T-helper 1 cell (primary cell): ENCODE measurements at places on chromosomes 16 and 17.

DNA sequence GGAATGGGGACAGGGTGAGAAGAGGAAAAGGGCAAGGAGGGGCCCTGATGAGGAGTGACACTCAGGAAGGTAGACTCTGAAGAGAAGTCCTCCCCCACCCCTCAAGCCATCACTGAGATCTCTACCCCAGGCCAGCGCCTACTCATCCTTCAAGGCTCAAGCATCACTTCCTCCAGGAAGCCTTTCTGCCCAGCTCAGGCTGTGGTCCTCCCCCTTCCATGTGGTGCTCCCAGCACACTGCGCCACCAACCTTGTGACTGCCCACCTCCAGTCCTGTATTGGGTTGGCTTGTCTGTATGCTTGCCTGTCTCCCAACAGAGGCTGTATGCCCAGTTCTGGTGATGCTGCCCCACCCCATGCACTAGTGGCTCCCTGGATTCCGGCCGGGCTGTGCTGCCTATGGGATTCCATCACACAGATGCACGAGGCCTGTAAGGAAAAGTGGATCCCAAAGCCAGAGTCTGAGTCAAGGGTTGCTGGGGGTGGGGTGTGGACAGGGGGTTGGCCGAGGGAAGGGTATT, 19.8 kb upstream of the ZFP90 start:
- DNase-seq: no peak

GRCh38 chr17:34654276-34654880, 75.0 kb downstream of the TMEM132E start:
- DNase-seq: no peak

DNA sequence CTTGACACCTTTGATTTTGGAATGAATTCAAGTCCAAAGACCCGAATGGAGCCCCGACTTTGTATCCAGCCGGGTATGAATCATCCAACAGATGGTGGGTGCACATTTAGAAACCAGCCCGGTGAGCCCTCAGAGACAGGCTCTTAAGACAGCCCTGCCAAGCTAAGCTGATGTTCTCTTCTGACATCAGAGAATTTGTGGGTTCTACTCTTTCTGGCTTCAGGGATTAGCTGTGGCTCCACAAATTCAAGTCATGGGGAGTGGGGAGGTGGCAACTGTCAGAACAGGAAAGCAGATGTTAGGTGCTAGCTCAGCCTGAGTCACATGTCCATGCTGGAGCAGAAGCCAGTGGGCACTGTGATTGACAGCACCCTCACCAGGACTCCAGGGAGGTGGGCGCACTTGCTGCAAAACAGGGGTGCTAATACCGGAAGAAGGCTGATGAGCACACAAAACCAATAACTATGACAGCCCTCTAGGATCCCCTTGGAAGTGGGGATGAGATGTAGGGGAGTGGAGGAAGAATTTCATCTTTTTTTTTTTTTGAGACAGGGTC, 31.4 kb upstream of the XYLT2 start:
- no peak for DNase-seq

- DNase-seq: no peak
Observed at GRCh38 chr17:53633856-53634255, 188.9 kb upstream of the KIF2B start.

DNA sequence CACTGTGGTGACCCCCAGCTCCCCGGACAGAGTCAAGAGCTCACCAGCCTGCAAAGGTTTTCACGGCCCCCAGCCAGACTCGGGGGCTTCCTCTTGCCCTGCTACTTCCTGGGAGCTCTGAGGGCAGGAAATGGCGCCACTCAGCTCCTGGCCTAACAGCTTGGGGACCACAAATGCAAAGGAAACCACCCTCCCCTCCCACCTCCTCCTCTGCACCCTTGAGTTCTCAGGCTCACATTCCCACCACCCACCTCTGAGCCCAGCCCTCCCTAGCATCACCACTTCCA, 375 bp upstream of the SPN start:
- peak; percentile 27 for DNase-seq

DNA sequence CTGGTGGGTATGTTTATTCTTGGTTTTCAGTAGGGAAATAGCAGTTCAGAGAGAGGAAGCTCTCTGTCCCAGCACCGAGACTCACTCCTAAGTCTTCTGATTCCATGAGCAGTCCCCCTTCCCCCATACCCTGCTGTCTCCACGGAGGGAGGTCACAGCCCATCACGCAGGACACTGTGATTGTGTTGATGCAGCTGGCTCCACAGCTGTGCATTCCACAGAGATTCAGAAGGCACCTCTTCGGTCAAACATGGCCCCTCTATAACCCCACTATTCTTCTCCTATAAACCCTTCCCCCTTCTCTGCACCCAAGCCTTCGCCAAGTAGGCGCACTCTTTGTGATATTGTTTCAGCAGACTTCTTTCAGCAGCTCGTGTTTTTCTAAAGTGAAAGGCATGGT, 104.3 kb upstream of the HLF start:
- DNase-seq: no peak

DNA sequence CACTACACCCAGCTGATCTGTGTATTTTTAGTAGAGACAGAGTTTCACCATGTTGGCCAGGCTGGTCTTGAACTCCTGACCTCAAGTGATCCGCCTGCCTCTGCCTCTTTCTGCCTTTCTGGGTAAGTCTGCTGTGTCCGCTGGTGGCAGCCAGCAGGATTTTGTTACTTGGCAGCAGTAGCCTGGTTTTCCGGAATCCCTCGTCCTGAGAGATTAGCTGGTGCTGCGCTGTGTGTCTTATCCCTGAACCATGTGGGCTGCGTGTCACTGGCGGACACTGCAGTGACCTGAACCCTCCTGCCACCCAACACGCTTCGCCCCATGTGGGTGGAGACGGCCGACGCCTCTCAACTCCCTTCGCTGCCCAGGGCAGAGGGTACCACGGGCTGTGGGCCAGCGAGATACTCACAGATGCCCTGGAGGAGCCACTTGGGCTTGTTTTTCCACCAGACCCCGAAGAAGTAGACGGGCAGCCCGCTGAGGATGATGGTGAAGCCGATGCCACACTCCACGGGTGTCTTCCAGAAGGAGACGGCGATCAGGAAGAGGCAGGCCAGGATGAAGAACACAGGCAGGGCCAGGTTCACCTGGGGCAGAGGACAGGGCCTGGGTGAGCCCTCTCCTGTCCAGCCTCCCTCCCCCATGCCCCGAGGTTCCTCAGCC, 35.2 kb downstream of the SLC7A5 start:
- no peak for DNase-seq

- DNase-seq: peak; percentile 18
Observed at GRCh38 chr16:11328172-11329070, 16.8 kb upstream of the RMI2 start.

- no peak for DNase-seq
Observed at GRCh38 chr17:53093391-53093790, 729.3 kb upstream of the KIF2B start.

- no peak for DNase-seq
Observed at GRCh38 chr16:73058616-73059409, 10.9 kb upstream of the ZFHX3 start.

DNA sequence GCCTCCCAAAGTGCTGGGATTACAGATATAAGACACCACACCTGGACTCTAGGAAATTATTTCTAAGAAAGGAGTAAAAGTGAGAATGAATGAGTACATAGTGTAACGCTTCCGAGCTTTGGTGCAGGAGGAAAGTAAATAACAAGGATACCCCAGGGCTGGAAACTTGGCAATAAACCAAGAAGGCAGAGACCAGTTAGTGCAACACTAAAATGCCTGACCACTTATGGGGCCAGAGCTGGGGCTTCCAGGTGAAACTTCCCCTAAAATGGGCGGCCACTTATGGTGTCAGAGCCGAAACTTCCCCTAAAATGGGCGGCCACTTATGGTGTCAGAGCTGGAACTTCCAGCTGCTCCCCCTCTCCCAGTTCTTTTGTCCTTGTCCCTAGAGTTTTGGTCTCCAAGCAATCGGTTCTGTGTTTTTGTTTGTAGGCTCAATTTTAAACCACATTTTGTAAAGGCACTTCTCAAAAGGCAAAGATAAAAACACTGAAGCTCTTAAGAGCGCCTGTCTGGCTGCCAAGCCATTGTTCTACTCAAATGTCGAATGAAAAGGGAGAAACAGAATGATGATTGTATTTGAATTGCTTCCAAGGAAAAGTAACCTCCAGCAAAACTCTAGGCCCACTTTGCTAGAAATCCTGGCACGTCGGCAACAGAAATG, 63.9 kb downstream of the NXN start:
- DNase-seq: no peak

GRCh38 chr16:88202207-88202745, 180.5 kb upstream of the ZNF469 start:
- DNase-seq: no peak

- DNase-seq: no peak
Observed at GRCh38 chr16:67464565-67464964, 16.4 kb downstream of the ATP6V0D1 start.

GRCh38 chr16:47705266-47705665, 244.1 kb downstream of the PHKB start:
- DNase-seq: no peak

GRCh38 chr16:16102738-16103137, 120.6 kb downstream of the ABCC6 start:
- DNase-seq: no peak

DNA sequence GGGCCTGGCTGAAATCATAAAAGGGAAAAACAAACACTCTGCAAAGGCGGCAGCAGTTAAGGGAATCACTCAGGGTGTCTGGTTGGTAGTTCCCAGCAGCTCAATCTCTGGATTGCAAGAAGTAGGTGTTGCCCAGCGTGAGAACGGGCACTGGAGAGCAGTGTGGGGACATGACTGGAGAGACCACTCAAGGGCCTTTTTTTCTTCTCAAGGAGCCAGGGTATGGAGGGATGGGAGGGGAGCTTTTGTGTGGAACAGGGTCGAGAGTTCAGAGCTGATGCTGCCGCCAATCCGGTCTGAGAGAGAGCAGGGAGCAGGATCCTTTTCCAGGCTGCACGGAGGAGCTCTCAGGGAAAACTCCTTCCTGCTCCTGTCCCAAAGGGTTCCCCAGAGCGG, 15.2 kb downstream of the SCNN1B start:
- no peak for DNase-seq

DNA sequence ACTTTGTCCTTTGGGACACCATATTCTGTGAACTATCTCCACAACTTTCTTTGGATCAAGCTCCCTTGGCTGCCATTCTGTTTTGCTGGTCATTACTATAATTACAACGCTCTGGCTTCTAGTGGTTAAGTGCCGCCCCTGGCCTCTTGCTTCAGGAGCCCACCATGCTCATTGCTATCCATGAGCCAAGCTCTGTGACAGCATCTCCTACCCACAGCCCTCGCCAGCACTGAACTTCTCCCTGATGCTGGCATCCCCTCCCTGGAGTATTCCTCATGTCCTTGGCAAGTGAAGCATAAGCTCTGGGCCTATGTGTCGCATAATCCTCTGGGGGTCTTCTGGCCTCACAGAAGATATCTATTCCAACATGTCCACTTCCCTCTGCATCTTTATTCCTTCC, 60.6 kb upstream of the DHX40 start:
- no peak for DNase-seq

DNA sequence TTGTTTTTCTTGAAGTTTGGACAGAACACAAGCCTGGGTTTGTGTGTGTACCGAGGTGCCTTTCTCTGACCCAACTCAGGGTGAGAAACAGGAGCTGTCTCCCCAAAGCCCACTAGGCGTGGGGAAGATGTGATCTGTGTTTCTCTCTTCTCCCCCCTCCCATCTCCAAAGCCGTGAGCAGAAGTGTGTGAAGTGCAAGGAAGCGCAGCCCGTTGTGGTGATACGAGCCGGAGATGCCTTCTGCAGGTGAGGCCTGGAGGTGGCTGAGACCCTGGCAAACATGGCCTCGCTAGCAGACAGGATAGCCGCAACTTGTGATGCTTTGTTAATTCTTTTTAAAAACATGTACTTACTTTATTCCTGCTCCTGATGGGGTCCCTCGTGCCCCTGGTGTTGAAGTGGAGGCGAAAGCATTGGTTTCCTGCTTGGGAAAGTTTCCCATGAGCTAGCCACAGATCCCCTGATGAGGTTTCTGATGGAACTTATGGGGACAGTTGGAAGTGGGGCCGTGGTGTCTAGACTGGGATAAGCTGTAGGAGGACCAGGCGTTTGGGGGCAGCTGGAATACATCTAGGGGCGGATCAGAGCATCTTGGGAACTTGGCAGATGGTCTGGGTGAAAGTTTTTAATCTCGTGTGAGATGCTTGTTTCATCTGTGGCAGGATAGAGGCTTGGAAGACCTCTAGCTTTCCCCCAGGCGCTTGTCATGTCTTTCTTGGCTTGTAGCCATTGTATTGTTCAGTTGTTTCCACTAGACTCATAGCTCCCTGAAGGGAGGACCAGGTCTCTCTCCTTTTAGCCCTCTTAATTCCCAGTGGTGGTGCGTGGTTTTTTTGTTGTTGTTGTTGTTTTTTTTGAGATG, 893 bp downstream of the CTU2 start:
- no peak for DNase-seq

- DNase-seq: no peak
Observed at GRCh38 chr16:28967156-28967555, 7.4 kb upstream of the SPNS1 start.

DNA sequence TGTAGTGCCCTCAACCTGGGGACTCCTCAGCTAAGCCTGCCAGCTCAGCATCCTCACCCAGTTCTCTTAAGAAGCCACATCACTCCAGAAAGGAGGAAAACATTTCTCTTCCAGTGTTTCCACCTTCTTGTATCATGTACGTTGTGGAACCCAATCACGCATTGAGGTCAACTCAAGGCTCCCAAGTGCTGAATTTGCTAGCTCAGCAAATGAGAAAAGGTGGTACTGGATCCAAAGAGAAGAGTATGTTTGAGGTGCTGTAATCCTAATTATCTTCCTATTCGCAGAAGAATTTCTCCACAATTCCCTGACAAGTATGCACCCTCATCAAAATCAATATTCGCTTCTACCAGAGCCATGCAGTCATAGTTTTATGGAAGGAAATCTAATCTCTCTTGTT, 335.0 kb upstream of the C16orf82 start:
- no peak for DNase-seq

DNA sequence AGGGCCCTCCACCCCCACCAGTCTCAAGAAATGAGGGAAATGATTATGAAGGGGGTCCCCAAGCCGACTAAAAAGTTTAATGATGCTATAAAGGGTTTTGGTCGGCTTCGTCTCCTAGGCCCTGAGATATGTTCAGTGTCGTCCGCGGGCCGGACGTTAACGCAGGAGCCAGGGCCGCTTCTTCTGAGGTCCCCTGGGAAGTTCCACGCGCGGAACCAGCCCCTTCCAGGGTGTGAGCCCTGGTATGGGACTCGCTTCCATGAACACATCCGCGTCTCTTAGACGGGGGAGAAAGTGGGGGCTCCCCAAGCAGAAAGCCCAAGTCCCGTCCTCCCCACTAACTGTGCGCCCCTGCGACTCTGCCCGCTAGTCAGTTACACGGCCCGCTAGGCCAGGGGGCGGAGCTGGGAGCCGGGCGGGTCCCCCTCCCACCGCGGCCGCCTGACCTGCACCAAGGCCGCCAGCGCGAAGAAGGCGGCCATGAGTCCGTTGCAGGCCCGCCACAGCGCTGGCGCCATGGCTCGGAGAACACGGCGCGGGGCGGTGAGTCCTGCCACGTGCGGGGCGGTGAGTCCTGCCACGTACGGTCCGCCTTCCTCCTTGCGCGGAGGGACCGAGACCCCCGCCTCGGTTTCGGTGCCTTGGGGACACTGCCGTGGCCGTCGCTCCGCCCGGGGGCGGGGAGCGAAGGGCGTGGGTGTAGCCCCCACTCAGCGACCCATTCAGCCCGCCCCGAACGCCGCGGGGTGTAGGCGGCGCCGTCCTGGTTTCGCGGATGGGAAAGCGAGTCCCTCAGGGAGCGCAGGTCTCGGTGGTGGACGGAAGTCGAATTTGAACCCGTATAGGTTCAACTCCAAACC, at the start of gene TMEM220:
TSS of gene TMEM220 (minus strand) at position 690 of the 860 bp plus-strand sequence. CDS start at position 518, 172 bp downstream.
- DNase-seq: peak; percentile 12

GRCh38 chr16:31471875-31472708, at the start of gene TGFB1I1:
Gene TGFB1I1, plus strand, starts transcription at chr16:31472152. Its CDS starts 37 bp downstream, at chr16:31472189.
- no peak for DNase-seq
